Amygdala (tissue), 56 donors: ENCODE measurements at places on chromosomes 7 and 10.

GRCh38 chr10:84543948-84544347 is 215.6 kb downstream of the CCSER2 start:
- DNase-seq = no peak

DNA sequence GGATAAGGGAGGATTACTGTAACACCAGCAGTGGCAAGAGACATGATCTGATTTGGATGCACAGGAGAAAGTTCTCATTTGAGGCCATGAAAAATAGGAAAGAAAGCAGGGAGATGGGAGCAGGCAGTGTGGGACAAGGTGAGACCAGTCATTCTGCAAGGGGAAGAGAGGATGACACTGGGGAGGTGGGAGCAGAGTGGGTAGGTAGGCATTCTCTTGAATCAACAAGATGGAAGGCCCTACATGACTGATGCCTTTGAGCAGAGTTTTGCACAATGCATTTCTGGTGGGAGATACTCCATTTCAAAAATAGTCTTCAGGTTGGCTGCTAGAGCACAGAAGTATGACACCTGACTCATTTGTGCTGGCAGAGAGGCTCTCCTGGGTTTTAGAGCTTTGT is 10.5 kb downstream of the RPS24 start:
- no peak for DNase-seq

GRCh38 chr10:102299873-102300272 is 54.5 kb downstream of the GBF1 start:
- DNase-seq = no peak

DNA sequence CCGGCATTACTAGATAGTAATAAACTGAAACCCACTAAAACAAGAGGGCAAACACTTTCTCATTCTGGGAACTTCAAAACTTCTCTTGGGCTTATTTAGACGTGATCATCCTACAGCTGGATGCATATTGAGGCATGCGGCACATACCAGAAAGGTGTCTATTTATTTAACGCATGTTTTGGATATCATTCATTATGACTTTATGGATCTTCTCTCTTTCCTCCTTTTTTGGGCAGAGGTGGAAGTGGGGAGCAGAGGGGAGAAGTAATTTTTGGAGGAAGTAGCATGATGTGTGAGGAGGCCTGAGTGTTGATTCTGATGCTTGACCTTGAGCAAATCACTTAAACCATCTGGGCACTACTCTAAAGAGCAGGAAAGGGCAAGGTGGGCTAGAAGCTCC is 270.6 kb downstream of the TRIL start:
- DNase-seq = no peak

DNA sequence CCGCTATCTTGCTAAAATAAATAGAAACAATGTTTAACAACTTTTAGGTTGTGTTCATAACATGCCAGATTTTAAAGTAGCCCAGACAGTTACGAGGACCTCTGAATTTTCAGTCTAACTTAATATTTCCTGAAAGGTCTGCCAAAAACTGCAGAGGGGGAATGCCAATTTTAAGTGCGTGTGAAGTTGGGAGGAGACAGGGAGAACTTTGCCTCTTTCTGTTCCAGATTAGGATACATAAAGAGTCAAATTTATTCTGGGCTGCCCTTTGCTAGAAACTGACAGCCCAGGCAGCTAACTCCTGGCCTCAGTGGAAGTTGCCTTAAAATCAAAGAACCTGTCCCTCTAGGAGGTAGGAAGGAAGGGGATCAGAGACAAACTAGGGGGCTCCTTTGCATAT is 52.3 kb upstream of the PIP4K2A start:
- no peak for DNase-seq

DNA sequence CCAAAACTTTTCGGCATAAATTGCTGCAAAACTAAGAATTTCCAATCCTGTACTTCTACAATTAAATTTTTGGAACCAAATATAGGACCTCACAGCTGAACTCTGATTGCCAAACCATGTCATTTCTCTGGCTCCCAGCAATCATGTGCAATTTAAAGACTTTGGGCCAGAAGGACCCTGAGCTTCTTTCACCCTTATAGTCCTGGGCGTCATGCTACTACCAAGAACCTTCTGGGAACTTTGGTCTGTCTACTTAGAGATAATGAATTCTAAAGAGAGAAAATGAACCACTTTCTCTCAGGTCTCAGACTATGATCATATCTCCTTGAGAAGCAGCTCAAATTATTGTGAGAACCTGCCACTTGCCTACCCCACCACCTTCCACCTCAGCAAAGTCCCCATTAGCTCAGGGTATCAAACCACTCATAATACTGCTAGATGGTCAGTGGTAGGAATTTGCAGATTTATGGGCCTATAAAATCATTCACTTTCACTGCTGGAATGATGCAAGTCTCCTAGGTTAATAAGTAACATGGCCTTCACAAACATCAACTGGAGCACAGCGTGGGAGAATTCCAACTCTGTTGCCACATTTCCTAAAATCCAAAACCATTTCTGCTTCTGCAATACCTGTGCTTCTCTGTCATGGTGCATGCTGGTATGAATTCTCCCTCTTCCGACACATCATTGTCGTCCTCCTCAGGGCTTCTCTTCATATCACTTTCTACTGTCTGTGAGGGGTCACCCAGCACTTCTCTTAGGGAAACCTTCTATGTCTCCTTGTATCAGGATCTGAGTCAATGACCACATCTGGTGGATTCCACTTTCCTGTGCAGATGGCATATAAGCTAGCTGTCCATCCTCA is 6.6 kb upstream of the WDR91 start:
- no peak for DNase-seq

DNA sequence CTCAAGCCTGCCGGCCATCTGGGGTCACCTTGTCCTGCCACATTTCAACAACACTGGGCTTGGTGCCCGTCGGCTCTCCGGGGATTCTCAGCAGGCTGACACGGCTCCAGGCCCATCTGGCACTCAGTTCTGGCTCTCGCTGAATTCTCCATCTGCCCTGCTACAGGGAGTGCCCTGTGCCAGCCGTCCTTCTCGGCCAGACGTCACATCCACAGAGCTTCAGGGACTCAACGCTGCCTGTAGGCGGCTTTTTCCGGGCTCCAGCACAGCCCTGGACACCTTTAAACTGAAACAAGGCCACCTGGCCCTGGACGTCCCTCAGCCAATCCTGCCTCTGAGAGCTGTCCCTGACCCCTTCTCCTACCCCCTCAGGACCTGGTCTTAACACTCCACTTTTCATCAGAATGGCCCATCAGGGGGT is 43.0 kb downstream of the TMEM130 start:
- DNase-seq = peak; percentile 39

DNA sequence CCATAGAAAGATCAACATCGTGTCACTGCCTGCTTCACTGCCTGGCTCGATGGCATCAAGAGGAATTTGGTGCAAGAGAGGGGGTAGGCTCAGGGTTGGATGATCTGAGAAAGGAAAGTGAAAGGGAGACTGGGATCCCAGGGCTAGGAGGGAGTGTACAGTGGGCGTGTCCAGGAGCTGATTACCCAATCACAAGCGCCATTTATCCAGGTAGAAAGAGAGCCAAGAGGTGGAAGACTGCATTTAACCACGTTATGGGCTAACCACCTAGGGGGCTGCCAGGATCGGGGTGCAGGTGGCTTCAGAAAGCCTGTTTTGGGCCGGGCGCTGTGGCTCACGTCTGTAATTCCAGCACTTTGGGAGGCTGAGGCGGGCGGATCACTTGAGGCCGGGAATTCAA is 10.3 kb downstream of the PODXL start:
- DNase-seq = no peak
